ENCODE measurements at places on chromosomes 1 and 21. TPM values are rescaled to one million over a fixed set of nuclear protein-coding genes. Genes with fewer than 3 reads are reported as not detected.

C4BPB gene
- total RNA-seq = 6.6 TPM

FAM72D gene
- total RNA-seq = 0.43 TPM

DNA sequence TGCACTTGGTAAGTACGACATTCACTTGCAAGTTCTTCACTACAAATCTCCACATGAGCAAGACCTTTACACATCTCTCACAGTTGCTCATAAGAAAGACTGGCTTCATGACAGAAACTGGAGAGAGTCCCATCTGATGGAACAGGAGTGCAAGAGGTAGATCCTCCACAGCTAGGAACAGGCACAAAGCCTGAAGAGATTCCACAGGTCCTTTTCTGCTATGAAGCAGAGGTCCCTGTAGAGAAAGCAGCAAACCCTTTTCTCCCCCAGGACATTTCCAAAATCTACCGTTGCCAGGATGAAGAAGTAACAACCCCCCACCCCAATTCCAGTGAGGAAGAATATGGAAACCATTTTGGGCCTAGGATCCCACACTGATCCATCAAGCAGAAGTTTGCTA is 47.3 kb downstream of the EIF4G3 start:
- no peak overlapping the region for H3K27ac ChIP-seq
- H3K4me3 ChIP-seq = no peak overlapping the region
- H3K4me1 ChIP-seq = peaks cover 2% of the 10 kb centered on the region

GRCh38 chr1:206766251-206766856 is 4.2 kb upstream of the IL19 start:
- peaks cover 11% of the 10 kb centered on the region for H3K4me1 ChIP-seq
- no peak overlapping the region for H3K4me3 ChIP-seq
- DNase-seq = peak; percentile 82
- no peaks in the 10 kb centered on the region for H3K36me3 ChIP-seq

GRCh38 chr1:214514032-214514818 is 37.2 kb downstream of the PTPN14 start:
- no peaks in the 10 kb centered on the region for H3K27me3 ChIP-seq
- DNase-seq = no peak
- no peak overlapping the region for H3K27ac ChIP-seq
- peaks cover 21% of the 10 kb centered on the region for H3K4me1 ChIP-seq
- H3K36me3 ChIP-seq = no peaks in the 10 kb centered on the region

GRCh38 chr1:168774241-168774640 is 45.2 kb upstream of the DPT start:
- no peaks in the 10 kb centered on the region for H3K36me3 ChIP-seq
- H3K27me3 ChIP-seq = no peaks in the 10 kb centered on the region

- no peaks in the 10 kb centered on the region for H3K36me3 ChIP-seq
- no peaks in the 10 kb centered on the region for H3K4me1 ChIP-seq
- H3K4me3 ChIP-seq = no peak overlapping the region
- DNase-seq = no peak
- H3K27me3 ChIP-seq = no peaks in the 10 kb centered on the region
Measured at GRCh38 chr1:101193733-101194169, 43.1 kb upstream of the S1PR1 start.

- H3K4me1 ChIP-seq = peaks cover 16% of the 10 kb centered on the region
- no peak overlapping the region for H3K27ac ChIP-seq
- H3K36me3 ChIP-seq = no peaks in the 10 kb centered on the region
- no peak for DNase-seq
- no peak overlapping the region for H3K4me3 ChIP-seq
Measured at GRCh38 chr1:82226186-82226505, 425.4 kb downstream of the ADGRL2 start.

DNA sequence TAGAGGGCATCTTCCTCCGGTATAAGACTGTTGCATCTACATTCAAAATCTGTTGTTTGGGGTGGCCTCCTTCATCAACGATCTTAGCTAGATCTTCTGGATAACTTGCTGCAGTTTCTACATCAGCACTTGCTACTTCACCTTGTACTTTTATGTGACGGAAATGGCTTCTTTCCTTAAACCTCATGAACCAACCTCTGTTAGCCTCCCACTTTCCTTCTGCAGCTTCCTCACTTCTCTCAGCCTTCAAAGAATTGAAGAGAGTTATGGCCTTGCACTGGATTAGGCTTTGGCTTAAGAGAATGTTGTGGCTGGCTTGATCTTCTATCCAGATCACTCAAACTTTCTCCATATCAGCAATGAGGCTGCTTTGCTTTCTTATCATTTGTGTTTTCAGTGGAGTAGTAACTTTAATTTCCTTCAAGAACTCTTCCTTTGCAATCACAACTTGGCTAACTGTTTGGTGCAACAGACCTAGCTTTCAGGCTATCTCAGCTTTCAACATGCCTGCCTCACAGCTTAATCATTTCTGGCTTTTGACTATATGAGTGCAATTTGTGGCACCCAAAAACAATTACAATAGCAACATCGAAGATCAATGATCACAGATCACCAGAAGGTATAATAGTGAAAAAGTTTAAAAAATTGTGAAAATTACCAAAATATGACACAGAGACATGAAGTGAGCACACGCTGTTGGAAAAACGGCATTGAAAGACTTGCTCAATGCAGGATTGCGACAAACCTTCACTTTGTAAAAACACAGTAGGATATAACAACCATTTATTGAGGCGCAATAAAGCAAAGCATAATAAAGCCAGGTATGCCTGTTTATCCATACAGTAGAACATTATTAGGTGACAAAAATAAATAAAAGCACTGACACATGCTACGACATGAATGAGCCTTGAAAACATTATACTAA is 56.7 kb upstream of the GFI1 start:
- no peaks in the 10 kb centered on the region for H3K4me1 ChIP-seq
- DNase-seq = no peak
- H3K27ac ChIP-seq = no peak overlapping the region
- no peaks in the 10 kb centered on the region for H3K36me3 ChIP-seq

DNA sequence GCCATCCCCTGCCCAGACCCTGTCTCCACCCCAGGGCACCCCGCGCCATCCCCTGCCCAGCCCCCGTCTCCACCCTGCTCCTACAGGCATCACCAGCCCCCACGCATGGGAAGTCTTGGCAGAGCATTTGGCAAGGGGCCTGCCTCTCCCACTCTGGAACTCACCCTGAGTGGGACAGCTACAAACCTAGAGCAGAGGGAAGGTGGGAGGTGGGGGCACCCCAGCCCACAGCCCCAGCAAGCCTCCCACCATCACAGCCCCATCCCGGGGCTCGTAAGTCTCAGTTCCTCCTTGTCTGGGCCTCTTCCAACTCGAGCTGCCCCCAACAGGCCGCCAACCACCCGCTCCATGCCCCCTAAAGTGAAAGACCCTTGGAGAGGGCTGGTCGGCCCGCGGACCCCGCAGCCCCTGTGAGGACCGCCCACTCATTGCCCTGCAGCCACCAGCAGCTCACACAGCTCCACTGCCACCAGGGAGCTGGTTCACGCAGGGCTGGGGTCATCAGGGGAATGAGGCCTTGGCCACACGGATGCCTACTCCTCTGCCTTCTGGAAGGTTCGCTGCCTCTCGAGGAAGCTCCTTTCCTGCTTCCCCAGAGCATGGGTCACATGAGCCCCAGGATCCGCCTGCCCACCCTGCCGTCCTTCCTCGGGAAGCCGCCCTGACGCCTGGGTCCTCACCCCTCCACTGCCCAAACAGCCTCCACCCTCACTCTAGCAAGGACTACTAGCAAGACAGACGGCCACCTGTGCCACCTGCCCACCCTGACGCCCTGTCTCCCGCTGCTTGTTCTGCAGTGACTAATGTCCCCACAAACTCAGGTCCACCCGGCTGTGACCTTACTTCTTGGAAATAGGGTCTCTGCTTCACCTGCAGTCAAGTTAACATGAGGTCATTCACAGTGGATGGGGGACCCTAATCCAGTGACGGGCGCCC is 14.4 kb downstream of the MEGF6 start:
- no peaks in the 10 kb centered on the region for H3K36me3 ChIP-seq
- no peak for DNase-seq
- peaks cover 34% of the 10 kb centered on the region for H3K4me1 ChIP-seq
- no peak overlapping the region for H3K4me3 ChIP-seq
- H3K27ac ChIP-seq = no peak overlapping the region

- no peak overlapping the region for H3K4me3 ChIP-seq
- H3K4me1 ChIP-seq = peaks cover 9% of the 10 kb centered on the region
Measured at GRCh38 chr1:221813887-221814286, 72.0 kb upstream of the DUSP10 start.

DNA sequence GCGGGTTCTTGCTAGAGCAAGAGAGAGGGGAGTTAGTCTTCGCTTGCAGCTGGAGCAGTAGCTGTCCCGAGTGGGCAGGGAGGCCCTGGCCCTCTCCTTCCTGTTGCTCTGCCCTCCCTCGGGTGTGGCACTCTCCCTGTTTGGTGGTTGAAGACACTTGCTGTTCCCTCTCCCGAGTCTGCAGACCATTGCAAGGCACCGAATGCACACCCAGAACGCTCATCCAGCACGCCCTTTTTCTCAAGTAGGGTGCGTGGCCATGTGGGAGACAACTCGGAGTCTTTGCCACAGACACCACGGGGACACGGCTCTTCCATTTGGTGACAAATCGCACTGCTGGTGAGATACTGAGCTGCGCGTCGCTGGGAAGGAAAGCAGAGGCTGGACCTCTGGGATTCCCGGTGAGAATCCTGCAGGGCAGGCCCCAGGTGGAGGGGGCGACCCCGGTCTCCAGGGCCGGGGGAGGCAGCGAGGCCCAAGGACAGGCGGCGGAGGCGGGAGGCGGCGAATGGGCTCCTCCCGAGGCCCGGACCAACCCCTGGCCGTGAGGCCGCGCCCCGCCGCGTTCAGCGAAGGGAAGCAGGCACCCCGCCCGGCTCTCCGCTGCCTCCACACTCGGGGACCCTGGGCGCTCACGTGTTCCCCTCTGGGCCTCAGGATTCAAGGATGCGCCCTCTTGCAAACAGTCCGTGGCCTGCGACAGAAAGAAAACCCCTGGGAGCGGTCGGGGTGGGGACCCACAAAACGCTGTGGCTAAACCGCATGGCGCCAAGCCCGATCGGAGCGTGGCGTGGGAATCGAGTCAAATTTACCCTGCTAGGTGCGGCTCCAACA is 10.4 kb upstream of the TMEM200B start:
- no peaks in the 10 kb centered on the region for H3K27me3 ChIP-seq
- no peak overlapping the region for H3K4me3 ChIP-seq
- no peak overlapping the region for H3K27ac ChIP-seq
- DNase-seq = no peak
- no peaks in the 10 kb centered on the region for H3K4me1 ChIP-seq

DNA sequence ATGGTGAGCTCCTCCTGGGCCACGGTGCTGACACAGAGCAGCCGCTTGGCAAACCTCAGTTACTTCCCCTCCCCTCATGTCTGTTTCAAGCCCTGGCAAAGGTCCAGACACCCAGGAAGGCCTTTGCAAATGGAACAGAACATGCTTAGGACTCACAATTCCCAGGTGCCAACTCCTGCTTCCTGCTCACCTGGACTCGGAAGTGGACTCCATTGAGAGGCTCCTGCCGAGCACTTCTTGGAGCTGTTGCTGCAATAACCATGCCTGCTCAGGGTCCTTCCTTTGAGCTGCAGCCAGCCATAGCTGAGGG is 10.7 kb downstream of the DCST2 start:
- H3K4me1 ChIP-seq = peaks cover 12% of the 10 kb centered on the region
- no peak overlapping the region for H3K27ac ChIP-seq
- H3K36me3 ChIP-seq = no peaks in the 10 kb centered on the region
- no peaks in the 10 kb centered on the region for H3K27me3 ChIP-seq
- no peak for DNase-seq
- H3K4me3 ChIP-seq = no peak overlapping the region

DNA sequence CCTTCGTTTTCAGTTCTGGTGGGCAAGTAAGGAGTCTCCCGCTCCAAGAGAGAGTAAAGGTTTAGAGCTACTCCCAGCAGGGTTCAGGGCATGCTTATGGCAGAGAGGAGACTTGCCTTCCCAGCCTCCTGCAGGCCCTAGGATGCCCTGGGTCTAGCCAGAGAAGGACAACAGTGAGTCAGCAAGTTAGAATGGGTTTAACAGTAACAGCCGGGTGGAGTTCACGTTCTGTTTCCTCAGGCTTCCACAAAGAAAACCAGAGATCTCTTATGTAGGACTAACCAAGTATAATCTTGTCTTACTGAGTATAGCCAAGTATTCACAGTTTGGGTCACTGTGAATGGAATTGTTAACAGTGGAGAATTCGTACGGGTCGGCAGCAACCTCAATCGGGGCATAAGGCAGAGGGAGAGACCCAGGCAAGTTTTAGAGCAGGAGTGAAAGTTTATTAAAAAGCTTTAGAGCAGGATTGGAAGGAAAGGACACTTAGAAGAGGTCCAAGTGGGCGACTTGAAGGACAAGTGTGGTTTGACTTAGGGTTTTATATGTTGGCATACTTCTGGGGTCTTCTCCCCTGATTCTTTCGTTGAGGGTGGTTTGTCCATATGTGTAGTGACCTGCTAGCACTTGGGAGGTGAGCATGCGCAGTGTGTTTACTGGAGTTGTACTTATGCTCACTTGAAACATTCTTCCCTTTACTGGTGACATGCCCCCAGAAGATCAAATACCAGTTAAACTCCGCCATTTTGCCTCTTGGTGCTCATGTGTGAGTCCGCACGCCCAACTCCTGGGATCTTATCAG is 4.5 kb downstream of the OVAAL start:
- no peaks in the 10 kb centered on the region for H3K4me1 ChIP-seq
- H3K4me3 ChIP-seq = no peak overlapping the region
- no peaks in the 10 kb centered on the region for H3K27me3 ChIP-seq
- H3K36me3 ChIP-seq = no peaks in the 10 kb centered on the region
- no peak overlapping the region for H3K27ac ChIP-seq

DNA sequence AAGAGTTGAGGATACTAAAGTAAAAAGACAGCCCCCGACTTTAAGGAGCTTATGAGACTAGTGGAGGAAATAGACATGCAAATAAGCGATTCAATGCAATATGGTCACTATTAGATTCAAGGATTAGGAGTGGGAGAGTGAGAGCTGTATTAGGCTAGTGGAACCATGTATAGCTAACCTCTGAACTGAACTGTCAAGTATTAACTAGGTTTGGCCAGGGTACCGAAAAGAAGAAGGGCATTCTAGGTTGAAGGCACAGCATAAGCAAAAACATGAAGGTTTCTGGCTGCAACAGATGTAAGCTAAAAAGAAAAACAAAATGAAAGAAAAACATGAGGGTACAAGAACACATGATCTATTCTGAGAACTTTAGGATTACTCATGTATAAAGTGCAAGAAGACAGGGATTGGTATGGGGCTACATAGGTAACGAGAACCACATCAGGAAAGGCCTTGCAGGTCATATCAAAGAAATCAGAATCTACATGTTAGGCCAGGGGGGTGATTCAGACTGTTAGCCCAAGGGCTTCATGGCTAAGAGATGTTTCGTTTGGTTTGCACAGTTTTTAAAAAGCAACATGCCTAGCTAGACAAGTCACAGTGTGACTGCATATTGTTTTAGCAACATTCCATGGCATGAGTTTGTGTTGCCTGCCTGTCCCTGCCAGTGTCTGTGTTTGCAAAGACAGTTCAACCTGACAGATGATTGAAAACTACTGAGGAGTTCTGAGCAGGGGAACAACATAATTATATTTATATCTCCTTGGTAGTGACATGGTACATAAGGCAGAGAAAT is 54.4 kb upstream of the HAO2 start:
- no peaks in the 10 kb centered on the region for H3K36me3 ChIP-seq
- H3K27me3 ChIP-seq = no peaks in the 10 kb centered on the region
- H3K27ac ChIP-seq = no peak overlapping the region
- no peaks in the 10 kb centered on the region for H3K4me1 ChIP-seq

Data from upper lobe of right lung (tissue), 1 donor.